ELF-1 (cell line): ENCODE measurements at places on chromosomes 4 and X.
A peak's percentile ranks its signal among the peaks of the same experiment; 100 is the strongest.

DNA sequence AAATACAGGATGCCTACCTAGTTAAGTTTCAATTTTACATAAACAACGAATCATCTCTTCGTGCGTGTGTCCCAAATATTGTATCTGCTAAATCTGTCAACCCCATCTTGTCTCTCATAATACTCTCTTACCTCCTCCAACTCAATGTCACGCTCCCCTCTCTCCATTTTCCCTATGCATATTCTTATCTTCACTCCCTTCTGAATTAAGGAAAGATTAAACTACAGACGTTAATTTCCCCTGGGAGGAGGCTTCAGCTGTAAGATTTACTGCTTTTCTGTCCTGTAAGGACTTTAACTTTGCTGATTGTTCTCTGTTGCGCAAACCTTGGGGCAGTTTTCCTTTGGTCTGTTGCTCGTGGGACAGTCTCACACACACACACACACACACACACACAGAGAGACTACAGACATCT lies 455 bp upstream of the ABCB7 start:
- DNase-seq = peak; percentile 23

DNA sequence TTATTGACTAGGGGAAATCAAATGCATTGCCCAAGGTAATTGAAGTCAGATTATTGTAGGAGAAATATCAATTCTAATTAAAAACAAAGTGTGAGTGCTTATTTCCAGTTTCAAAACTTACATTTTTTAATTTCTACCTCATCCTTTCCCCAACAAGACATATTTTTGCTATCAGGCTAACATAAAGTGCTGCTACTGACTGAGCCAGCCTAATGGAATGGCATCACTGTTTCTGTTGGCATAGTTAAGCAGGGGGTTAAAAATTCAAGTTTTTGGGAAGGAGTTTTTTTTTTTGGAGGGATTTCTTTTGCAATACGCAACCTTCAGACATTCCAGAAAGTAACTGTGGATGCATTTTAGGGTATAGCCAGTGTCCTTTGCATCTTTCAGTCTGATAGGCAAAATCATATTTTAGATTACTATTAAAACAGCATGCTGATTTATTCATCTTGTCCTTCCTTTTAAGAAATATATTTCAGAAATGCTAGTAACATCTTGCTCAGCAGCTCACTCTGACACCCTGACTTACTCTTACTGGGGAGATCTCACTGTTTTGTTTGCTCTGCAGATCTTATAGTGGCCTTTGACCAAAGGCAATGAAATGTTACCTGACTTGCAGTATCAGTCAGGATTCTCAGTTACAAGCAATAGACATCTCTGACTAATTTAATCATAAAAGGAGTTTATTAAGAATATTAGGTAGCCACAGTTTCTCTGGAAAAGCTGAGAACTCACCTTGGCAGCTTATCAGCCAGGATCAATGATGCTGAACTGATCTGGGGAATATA lies 24.4 kb downstream of the GAB1 start:
- DNase-seq = no peak

DNA sequence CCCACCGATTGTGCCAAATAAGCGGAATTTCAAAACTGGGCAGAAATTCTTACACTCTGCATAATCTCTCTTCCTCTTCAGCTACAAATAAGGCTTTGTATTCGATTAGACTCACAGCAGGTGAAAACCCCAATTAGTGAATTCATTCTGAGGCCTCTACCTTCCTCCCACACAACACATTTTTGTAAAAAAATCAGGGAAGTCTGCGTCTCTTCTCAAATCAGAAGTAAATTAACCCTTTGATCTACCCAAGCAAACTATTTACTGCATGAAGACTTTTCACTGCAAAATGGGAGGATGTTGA lies 200.6 kb upstream of the FTHL17 start:
- DNase-seq = no peak

- DNase-seq = no peak
Measured at GRCh38 chr4:13918991-13919441, 291.5 kb upstream of the BOD1L1 start.

GRCh38 chr4:79298484-79298883 lies 27.4 kb downstream of the NAA11 start:
- DNase-seq = no peak

GRCh38 chr4:13430834-13431568 lies 53.1 kb downstream of the RAB28 start:
- peak; percentile 35 for DNase-seq

- no peak for DNase-seq
Measured at GRCh38 chr4:88163336-88163735, 4.9 kb upstream of the ABCG2 start.

- no peak for DNase-seq
Measured at GRCh38 chr4:131613824-131614216, 1535.3 kb upstream of the PCDH10 start.

DNA sequence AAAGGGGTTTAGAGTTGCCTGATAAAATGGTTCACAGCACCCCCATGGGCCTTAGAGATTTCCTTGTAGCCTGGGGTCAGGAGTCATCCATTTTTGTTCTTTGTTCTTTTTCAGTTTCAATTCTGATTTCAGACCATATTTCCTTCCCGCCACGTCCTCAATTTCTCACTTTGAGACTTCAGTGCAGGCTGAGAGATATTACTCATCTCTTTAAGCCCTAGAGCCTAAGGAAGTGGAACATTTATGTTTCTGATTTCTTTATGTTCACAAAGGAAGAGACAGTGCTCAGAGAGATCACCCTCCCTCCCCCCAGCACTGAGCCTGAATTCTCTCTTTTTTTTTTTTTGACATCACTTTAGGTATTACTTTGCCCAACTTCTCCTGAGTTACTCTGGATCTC lies 56.3 kb downstream of the MSN start:
- DNase-seq = no peak

DNA sequence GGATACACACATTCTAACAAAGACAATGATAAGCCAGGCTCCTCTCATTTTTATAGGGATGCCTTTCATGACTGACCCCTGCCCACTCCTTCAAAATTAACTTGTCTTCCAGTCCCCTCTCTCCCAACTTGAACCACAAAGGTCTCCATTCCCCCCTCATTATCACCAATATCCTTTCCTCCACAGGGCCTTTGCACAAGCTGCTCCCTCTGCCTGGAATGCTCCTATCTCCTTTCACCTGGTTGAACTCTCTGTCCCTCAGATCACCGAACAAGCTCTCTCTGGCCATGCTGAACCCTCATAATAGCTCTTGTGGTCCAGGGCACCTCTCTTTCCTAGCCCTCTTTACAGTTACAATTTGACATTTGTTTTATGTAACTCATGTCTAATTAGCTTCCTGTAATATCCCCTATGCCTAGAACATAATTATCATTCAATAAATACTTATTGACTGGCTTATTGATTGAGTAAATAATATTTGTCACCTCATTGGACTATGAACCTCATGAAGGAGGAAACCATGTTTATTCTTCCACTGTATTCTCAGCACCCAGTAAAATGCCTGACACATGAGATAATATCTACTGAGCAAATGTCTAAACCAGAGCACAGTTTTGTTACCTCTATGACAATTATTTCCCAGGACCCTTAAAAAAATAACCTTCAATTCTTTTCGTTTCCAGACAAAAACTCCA lies 266.3 kb upstream of the RASGEF1B start:
- DNase-seq = no peak

DNA sequence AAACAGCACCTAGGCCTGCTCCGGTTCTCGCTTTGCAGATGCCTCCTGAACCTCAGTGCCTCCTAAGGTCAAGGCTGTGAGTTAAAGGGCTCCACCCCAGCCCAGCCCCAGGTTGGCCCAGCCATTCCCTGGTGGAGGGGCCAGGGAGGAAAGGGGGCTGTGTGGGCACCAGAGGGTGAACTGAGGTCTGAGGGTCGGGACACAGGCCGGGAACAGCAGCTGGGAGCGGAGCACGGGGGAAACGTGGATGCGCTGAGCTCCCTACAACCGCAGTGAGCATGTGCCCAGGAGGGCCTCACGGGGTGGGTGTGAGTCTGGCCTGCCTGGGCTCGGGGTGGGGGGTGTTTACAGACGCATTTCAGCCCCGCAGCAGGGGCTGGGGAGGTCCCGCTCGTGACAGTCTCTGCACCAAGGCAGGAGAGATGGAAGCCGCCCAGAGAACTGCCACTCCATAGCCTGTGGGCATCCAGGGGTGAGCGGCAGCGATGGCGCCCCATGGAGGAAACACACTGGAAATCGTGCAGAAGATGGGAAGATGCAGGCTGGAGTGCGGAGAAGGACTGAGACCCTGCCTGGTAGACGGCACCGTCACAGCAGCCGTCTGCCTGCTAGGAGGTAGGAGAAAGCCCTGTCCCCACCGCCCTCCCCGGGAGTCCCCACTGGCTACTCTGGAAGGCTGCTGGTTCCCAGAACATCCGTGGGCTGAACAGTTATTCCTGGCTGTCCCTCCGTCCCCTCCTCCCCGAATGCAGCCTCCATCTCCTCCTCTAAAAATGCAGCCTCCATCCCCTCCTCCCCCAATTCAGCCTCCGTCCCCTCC lies 9.9 kb upstream of the SLC25A6 start:
- DNase-seq = no peak

- DNase-seq = no peak
Measured at GRCh38 chr4:1413204-1413663, 7.0 kb upstream of the NKX1-1 start.

GRCh38 chr4:175767150-175767549 lies 44.9 kb downstream of the GPM6A start:
- no peak for DNase-seq

DNA sequence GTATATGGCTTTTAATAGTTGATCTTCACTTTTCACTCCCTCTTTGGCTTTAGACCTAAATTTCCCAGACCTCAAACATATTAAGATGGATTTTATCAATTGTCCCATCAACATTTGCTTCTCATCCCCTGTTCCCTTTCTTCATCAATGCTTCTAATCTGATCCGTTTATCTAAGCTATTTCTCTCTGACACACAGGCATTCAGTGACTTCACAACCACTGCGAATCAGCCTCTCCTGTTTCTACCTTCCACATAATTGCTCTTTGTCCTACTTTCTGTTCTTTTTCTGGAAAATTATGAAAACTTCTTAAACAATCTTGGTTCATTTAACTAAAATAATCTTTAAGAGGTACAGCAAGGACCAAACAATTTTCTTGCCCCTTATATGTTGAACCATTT lies 115.2 kb downstream of the GLRA3 start:
- no peak for DNase-seq

DNA sequence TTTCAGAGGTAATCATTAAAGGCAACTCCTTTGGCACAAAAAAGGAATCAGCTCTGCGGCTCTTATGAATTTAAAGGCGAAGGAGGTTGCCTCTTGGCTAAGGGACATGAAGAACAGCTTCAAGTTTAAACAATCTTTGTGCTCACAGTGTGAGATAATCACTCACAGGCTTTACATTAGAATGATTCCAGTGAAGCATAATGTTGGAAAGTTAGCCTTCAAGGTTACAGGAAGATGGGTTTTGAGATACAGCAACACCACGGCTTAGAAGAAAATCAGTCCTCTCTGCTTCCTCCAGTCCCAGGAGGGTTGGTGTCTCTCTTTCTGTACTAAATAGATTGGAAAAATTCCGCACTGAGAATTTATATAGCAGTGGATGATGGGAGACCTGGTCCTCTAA lies 11.6 kb upstream of the SCD5 start:
- DNase-seq = no peak

- DNase-seq = peak; percentile 87
Measured at GRCh38 chrX:53288189-53288588, 6.8 kb upstream of the IQSEC2 start.

DNA sequence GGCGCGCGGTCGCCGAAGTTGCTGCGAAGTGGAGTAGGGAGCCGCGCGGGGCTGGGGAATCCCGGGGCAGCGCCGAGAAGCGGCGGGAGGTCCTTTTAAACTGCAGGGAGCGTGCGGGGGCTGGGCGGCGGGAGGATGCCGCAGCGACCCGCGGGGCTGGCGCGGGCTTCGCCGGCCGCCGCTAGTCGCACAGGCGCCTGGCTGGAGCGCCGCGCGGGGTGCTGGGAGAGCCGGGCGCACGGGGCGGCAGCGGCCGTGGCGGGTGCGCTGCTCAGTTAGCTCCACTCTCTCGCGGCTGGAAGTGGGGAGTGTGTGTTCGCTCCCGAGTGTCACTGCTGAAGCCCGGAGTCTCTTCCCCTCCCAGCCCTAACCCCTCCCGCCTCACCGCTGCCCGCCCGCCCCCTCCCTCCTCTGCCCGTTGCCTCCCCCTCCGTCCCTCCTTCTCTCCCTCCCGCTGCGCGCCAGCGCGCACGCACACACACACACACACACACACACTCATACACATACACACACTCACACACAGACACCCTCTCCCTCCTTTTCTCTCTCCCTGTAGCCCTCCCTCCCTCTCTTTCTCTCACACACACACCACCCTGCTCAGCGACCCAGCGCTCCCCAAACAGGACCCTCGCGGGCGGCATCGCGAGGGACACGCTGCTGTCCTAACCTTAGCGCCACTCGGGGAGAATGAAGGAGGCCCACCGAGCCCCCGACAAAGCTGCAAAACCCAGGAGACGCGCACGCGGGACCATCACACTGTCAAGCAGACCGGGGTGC lies at the start of gene NDNF:
Gene NDNF (minus strand): TSS at position 312 of the 780 bp plus-strand sequence. CDS start 26,698 bp downstream, outside the sequence.
- peak; percentile 47 for DNase-seq

DNA sequence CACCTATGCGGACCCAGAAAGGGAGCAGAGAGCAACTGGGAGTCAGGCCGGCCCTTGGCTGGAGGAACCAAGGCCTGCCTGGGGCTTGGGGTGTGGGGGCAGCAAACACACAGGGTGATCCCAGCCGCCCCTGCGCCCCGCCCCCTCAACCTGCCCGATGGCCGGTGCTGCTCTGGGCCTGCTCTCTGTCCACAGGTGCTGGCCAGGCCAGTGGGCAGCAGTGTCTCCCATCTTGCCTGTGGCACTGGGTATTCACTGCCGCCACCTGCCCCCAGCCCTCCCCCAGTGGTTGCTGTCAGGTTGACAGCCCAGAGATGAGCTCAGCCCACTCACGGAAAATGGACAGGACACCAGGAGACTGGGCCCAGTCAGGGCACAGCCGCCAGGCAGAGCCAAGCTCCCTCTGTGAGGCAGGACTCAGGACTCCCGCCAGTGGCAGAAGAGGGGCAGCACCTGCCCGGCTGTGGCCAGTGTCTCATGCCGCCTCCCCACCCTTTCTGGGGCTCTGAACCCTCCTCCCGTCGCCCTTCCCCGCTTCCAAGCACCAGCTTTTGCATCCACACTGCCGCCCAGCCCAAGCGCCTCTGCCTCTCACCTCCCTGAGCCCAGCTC lies 4.7 kb downstream of the NKX1-1 start:
- DNase-seq = peak; percentile 2

GRCh38 chr4:118749347-118749988 lies 64.3 kb downstream of the METTL14 start:
- DNase-seq = no peak

DNA sequence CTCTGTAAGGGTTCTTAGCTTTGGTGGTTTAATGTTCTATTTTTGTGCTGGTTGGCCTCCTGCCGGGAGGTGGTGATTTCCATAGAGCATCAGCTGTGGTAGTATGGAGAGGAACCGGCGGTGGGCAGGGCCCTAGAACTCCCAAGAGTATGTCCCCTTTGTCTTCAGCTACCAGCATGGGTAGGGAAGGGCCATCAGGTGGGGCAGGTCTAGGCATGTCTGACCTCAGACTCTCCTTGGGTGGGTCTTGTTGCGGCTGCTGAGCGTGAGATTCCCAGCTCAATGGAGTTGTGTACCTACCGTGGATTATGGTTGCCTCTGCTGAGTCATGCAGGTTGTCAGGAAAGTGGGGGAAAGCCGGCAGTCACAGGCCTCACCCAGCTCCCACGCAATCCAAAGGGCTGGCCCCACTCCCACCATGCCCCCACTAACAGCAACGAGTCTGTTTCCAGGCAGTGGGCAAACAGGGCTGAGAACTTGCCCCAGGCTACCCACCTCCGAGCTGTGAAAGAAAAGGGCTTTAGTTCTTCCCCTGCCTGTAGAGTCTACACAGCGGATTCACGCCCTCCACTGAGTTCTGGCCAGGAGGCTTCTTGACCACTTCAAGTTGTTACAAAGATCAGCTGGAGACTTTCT lies 235.9 kb downstream of the RPA4 start:
- DNase-seq = peak; percentile 46
